Tibial nerve (tissue), 4 donors: ENCODE measurements at places on chromosomes 5 and 9. TPM values are rescaled to one million over a fixed set of nuclear protein-coding genes. Genes with fewer than 3 reads are reported as not detected.

Gene ARSI
- total RNA-seq = 17.0 TPM

Gene PCDHGA10
- total RNA-seq = 9.2 TPM

Gene ELAVL2
- 0.63 TPM for total RNA-seq

Gene SHOC1
- total RNA-seq = not detected

Gene CPLANE1
- 80.0 TPM for total RNA-seq
